ENCODE measurements at places on chromosomes 3 and 15. TPM values are rescaled to one million over a fixed set of nuclear protein-coding genes. Genes with fewer than 3 reads are reported as not detected.

- DNase-seq: no peak
These were observed 314.5 kb downstream of the TIGIT start for GRCh38 chr3:114608293-114608692.

- DNase-seq: no peak
These were observed 242.0 kb downstream of the EDEM1 start for GRCh38 chr3:5429517-5429890.

Gene CHL1
- polyA plus RNA-seq: not detected

Gene RPL29
- 2,233 TPM for polyA plus RNA-seq

DNA sequence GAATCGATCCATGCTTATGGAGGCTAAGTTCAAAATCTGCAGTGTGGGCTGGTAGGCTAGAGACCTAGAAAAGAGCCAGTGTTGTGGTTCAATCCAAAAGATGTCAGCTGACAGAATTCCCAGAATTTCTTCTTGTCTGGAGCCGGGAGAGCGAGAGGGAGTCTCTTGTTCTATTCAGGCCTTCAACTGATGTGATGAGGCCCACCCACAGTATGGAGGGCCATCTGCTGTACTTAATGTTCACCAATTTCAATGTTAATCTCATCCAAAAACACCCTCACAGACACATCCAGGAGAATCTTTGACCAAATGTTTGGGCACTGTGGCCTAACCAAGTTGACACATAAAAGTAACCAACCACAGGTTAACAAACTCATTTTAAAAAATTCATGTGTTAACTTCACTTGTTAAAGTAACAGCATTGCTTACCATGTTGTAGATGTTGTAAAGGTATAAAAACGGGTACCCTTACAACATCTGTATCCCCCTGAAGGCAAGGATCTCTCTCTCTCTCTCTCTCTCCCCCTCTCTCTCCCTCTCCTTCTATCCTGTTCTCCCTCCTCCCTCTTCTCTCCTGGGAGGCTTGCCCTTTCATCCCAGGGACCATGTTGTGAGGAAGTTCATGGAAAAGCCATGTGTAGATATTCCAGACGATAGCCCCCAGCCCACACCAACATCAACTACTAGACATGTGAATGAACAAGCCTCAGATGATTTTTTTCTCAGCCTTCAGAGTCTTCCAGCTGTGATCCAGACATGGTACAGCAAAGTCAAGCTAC is 66.4 kb upstream of the CHD2 start:
- DNase-seq: no peak
